ENCODE measurements at places on chromosomes 5 and 9.

DNA sequence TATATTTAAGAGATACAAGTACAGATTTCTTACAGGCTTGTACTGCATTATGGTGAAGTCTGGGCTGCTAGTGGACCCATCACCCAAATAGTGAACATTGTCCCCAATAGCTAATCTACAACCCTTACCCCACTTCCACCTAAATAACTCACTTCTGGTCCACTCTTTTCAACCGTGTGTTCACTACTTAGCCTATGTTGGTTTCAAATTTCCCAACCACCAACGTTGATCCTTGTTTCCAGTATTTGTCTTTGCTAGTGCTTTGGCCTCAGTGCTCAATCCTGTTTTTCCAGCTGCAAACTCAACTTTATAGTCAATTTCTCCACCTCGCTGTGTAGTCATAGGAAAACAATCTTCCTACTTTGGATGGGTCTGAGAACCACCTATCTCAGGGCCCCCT, 45.3 kb upstream of the TTC39B start:
- no peak for DNase-seq

DNA sequence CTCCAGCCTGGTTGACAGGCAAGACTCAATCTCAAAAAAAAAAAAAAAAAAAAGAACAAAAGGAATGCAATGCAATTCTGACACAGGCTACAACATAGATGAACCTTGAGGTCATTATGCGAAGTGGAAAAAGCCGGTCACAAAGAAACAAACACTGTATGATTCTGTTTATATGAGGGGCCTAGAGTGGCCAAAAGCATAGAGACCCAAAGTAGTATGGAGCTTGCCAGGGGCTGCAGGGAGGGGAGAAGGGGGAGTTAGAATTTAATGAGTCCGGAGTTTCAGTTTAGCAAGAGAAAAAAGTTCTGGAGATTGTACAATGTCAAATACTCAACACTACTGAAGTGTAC, 33.2 kb upstream of the ASS1 start:
- DNase-seq: no peak

DNA sequence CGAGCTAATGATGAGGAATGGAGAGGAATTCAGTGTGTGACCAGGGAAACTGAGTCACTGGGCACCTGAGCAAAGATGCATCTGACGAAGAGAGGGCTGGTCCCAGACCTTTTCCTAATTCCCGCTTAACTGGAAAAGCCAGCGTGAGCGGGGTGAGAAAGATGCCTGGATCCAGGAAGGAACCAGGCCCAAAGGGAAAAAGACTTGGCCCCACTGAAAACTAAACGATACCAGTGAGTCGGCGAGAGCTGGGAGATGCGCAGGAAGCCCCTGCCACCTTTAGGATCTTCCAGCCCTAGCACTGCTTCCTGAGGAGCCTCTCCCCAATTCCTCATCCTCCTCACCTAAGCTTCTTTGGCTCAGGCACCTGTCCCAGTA, 499 bp upstream of the FCHSD1 start:
- DNase-seq: no peak

GRCh38 chr5:138033907-138034306, 1.0 kb upstream of the FAM13B start:
- DNase-seq: no peak

- no peak for DNase-seq
Measured at GRCh38 chr9:2567922-2568321, 53.7 kb upstream of the VLDLR start.

DNA sequence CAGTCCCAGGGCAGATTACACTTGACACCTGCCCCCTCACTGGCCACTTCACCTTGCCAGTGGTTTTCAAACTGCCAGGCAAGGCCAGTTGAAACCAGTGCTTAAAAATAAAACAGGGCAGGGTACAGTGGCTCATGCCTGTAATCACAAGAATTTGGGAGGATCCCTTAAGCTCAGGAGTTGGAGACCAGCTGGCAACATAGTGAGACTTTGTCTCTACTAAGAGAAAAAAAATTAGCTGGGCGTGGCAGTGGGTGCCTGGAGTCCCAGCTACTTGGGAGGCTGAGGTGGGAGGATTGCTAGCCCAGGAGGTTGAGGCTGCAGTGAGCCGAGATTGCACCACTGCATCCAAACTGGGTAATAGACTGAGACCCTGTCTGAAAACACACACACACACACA, 58.1 kb downstream of the ROPN1L start:
- no peak for DNase-seq

GRCh38 chr5:53882006-53882675, 321.7 kb downstream of the NDUFS4 start:
- DNase-seq: no peak

DNA sequence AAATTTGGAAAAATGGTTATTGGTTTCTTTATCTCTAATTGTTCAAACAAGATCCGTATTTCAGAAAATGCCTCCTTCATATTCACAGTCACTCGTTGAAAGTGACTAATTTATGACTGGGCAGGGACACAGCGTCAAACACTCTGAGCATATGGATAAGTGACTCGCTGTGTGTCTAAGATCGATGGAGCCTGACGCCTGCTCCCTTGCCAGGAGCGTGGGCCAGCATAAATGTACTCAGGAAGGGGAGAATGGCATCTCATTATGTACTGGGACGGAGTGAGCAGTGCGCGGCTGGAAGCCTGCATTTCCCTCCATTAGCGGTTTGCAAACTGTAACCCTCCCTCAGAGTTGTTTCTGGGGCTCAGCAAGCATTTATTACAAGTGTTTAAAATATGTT, 79.8 kb upstream of the CAST start:
- DNase-seq: no peak

DNA sequence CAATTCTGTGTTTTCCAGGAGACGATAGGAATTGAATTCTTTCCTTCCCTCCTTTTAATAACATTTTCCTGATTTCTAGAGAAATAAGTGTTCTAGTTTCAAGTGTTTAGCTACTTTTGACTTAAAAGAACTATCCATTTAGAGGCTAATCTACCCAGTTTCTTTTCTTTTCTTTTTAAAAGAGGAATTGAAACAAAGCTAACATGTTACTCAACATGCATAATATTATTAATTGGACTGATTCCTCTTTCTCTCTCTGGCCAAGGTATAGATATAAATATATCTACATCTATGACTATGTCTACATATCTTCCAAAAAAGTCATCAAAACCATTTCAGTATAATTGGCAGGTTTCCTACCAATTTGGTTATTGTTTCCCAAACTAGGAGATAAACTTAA, 309.8 kb downstream of the TRPM3 start:
- no peak for DNase-seq

GRCh38 chr5:37841203-37841602, 1.4 kb upstream of the GDNF start:
- no peak for DNase-seq

DNA sequence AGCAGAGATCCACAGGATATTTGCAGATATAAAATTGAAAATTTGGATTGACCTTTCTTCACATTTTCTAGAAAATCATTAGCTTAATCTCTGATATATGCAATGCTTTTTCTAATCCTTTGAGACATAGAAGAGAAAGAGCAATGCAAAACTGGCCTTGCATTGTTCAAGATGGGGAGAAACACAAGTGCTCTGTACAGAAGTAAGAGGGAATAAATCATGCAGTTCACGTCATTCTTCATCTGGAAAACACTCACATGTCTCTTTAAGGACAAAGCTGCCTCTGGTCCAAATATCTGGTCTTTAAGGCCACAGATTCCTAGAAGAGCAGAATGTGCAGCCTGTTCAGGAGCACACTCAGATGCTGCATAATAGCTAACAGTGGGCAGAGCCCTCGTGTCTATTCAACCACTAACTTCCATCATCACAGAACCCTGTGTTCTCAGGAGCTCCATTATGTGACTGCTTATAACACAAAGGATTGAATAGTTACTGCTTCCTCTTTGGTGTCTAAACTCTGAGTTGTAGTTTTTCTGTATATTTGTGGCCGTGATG, 277.5 kb downstream of the PLK2 start:
- DNase-seq: no peak

DNA sequence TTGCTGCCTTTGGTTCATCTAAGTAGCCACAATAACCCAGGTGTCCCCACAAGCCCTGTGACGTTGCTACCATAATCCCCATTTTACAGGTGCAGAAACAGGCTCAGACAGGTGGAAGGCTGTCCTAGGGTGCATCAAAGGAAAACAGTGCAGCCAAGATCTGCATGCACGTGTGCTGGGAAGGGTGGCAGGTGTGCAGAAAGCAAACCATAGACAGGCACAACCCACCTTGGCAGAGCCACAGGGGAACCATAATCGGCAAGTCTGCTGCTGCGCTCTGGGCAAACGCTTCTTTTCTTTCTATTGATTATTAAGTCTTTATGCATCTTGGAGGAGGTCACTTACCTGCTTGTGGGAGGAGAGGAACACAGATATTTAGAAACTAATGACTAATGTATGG, 7.1 kb downstream of the NSG2 start:
- DNase-seq: no peak

- DNase-seq: no peak
Measured at GRCh38 chr5:76679231-76679630, 36.7 kb upstream of the F2R start.

- no peak for DNase-seq
Measured at GRCh38 chr5:77409870-77410621, 82.1 kb downstream of the WDR41 start.

- no peak for DNase-seq
Measured at GRCh38 chr9:121819428-121820231, 168.2 kb downstream of the DAB2IP start.

GRCh38 chr5:50702615-50703366, 36.4 kb downstream of the PARP8 start:
- DNase-seq: no peak

DNA sequence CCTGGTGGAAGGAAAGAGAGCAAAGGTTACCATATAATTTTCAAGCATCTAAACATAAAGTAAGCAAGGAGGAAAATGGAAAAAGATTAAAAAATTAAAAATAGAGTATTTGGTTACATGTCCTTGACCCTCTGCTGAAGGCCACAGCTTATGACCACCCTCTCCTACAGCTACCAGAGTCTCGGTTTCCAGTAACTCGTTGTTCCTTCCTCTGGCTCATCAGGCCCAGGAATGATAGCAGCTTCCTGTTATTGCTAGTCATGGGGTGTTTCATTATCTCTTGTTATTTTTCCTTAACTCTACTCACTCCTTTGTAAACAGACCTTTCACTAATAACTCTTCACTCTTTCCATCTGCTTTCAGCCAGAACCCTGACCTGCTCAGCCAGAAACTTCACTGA, 102.2 kb downstream of the YTHDC2 start:
- DNase-seq: no peak

DNA sequence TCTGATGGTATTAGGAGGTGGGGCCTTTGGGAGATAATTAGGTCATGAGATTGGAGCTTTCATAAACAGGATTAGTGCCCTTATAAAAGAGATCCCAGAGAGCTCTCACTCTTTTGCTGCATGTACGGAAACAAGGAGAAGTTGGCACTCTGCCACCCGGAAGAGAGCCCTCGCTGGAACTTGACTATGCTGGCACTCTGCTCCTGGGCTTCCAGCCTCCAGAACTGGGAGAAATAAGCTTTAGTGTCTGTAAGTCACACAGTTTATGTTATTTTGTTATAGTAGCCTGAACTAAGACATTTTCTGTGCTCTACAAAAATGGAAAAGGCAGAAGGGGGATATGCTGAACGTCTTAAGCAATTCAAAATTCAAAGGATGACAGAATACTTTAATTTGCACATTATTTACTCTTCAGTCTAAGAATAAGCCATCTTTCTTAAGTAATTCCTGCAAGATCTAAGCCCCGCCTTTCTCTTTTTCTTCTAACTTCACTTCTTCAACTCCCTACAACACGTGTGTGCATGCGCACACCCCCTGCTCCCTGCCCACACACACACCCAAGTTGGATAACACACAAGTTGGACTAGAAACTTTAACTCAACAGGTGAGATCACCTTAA, 17.3 kb downstream of the NFIB start:
- no peak for DNase-seq

DNA sequence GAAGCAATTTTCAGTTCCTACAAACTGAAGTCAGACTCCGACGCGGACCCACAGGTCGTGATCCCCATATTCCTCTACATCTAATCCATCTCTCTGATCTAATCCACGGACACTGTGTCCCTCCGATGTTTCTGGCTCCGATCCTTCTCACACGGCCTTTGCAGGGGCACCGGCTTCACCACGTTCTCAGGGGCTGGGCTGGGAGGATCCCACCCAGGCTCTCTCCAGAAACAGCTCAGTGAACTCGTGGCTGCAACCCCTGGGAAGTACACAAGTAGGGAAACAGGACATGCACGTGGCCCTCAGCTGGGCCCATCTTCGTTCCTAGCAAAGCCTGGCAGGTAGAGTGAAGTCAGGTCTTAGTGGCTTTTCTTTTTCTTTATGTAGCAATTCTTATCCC, 49.1 kb upstream of the OLFM1 start:
- no peak for DNase-seq

GRCh38 chr5:142356349-142356715, 31.5 kb upstream of the SPRY4 start:
- no peak for DNase-seq

GRCh38 chr9:107147134-107147533, 135.9 kb upstream of the RAD23B start:
- DNase-seq: no peak

- no peak for DNase-seq
Measured at GRCh38 chr5:147072622-147073021, 162.2 kb upstream of the STK32A start.

- no peak for DNase-seq
Measured at GRCh38 chr9:97479496-97480159, 21.8 kb upstream of the TMOD1 start.

GRCh38 chr5:173191561-173191960, 43.4 kb downstream of the NKX2-5 start:
- no peak for DNase-seq

GRCh38 chr5:133707629-133708028, 95.3 kb upstream of the FSTL4 start:
- no peak for DNase-seq

- DNase-seq: no peak
Measured at GRCh38 chr5:138601444-138601843, 26.2 kb upstream of the HSPA9 start.

DNA sequence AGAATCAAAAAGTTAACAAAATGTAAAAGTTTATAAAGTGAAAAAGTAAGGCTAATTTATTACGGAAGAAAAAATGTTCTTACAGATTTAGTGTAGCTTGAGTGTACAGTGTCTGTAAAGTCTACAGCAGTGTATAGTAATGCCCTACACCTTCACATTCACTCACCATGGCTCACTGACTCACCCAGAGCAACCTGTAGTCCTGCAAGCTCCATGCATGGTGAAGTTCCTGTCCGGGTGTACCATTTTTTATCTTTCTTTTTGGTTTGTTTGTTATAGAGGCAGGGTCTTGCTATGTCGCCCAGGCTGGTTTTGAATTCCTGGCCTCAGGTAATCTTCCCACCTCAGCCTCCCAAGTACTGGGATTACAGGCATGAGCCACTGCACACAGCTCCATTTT, 93.6 kb downstream of the MED27 start:
- no peak for DNase-seq

DNA sequence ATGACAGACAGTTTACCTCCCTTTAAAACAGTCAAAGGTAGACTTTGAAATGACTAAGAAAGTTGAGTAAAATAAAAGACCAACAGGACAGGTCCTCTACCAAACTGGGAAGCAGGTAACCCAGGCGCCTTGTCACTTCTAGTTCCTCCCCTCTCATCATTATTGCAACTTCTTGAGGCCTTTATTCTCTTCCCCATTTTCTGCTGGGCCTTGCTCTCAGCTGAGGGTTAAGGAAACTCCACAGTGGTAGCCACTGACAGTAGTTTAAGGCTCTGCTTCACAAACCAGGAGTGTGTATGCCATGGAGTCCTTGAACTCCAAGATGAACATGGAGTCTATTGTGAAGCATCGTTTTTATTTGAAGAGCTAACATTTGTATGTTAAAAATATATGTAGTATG, 36.9 kb upstream of the TCERG1 start:
- no peak for DNase-seq

- DNase-seq: no peak
Measured at GRCh38 chr5:145510324-145510723, 324.8 kb downstream of the PRELID2 start.

- DNase-seq: no peak
Measured at GRCh38 chr9:137731947-137732813, 113.4 kb downstream of the EHMT1 start.
